Activated CD8-positive, alpha-beta T cell treated with anti-CD3 and anti-CD28 coated beads for 36 hours (primary cell): ENCODE measurements at places on chromosomes 3 and 15.

- H3K36me3 ChIP-seq = no peaks in the 10 kb centered on the region
- peaks cover 48% of the 10 kb centered on the region for H3K27me3 ChIP-seq
- no peak for DNase-seq
- H3K27ac ChIP-seq = no peak overlapping the region
Measured at GRCh38 chr3:2097641-2098191, 950 bp upstream of the CNTN4 start.

- H3K36me3 ChIP-seq = peaks cover 21% of the 10 kb centered on the region
- H3K4me1 ChIP-seq = peaks cover 53% of the 10 kb centered on the region
- DNase-seq = no peak
Measured at GRCh38 chr3:9415485-9416138, 18.2 kb downstream of the SETD5 start.

- H3K4me3 ChIP-seq = no peak overlapping the region
- H3K36me3 ChIP-seq = no peaks in the 10 kb centered on the region
- H3K27me3 ChIP-seq = peaks cover 2% of the 10 kb centered on the region
- no peak overlapping the region for H3K27ac ChIP-seq
Measured at GRCh38 chr15:25937796-25938195, 74.7 kb upstream of the ATP10A start.

- H3K27me3 ChIP-seq = no peaks in the 10 kb centered on the region
- DNase-seq = no peak
- no peaks in the 10 kb centered on the region for H3K36me3 ChIP-seq
- H3K4me1 ChIP-seq = peaks cover 17% of the 10 kb centered on the region
- H3K27ac ChIP-seq = no peak overlapping the region
Measured at GRCh38 chr3:28057539-28057938, 183.9 kb upstream of the CMC1 start.

DNA sequence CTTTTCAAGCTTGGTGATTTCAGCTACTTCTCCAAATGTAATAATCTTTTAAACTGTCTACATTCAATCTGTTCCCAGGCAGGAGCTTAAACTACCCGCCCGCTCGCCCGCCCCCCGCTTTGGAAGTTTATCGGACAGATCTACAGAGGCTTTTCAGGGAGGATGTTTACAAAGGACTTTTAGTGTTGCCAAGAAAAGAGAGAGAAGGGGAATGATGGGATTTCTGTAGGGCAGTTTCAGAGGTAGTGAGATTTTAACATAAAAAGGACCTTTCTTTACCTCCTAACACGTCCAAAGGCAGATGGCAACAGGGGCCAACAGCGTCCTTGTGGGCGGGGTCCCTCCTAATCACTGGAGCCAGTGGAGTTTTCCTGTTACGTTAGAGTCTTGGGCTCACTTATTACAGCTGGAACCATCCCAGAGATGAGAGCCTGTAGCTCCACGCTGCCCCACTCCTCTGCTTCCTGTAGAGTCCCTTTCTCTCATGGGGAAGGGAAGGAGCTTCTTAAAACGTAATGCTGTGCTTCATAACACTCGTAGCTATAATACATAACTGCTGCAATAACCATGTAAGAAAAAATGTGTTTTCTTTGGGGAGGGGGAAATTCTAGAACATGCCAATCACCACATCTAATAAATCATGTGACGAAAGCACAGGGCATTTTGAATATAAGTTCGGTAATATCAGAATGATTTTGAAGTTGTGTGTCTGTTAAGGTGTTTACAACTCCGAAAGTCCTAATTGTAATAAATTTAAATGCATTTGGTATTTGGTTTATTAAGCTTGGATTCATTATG lies 30.9 kb downstream of the HES1 start:
- no peak overlapping the region for H3K27ac ChIP-seq
- H3K4me3 ChIP-seq = no peak overlapping the region
- DNase-seq = no peak
- no peaks in the 10 kb centered on the region for H3K4me1 ChIP-seq
